ENCODE measurements at places on chromosomes 1 and 21.

DNA sequence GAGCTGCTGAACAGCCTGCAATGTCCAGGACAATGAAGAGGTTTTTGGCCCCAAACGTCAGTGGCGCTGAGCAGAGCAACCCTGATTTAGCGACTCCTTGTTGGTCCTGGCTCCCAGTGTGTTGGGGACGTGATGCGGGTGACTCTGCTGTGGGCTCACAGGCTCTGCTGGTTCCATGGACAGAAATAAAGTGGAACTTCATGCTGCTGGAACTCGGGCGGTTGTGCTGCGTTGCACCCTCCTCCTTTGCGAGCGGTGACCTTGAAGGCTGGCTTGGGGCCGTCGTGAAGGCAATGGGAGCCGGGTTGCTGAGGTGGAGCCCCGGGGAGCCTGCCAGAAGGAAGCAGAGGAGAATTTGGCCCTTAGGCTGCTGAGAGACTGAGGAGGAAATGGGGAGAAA lies 122.6 kb upstream of the C1orf174 start:
- no peak for DNase-seq

- no peak for DNase-seq
These were observed 64.7 kb downstream of the VPS26C start for GRCh38 chr21:37202221-37203110.

DNA sequence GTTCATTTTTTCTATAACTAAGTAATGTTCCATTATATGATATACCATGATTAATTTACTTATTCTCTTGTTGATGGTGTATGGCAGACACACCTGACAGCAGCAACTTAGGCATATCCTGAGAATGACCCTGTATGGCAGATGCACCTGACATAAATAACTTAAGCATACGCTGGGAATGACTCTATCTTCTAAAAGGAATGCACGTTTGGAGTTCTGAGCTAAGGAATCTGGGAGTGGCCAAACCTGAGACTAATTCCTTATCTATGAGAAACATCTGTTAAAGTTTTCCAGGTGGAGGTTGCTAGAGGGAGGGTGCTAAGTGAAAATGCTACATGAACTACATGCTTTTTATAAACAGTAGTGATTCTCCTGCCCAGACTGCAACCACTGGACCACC lies 96.7 kb upstream of the RGS18 start:
- DNase-seq = no peak

GRCh38 chr1:199075792-199076191 lies 437.0 kb downstream of the PTPRC start:
- DNase-seq = no peak

DNA sequence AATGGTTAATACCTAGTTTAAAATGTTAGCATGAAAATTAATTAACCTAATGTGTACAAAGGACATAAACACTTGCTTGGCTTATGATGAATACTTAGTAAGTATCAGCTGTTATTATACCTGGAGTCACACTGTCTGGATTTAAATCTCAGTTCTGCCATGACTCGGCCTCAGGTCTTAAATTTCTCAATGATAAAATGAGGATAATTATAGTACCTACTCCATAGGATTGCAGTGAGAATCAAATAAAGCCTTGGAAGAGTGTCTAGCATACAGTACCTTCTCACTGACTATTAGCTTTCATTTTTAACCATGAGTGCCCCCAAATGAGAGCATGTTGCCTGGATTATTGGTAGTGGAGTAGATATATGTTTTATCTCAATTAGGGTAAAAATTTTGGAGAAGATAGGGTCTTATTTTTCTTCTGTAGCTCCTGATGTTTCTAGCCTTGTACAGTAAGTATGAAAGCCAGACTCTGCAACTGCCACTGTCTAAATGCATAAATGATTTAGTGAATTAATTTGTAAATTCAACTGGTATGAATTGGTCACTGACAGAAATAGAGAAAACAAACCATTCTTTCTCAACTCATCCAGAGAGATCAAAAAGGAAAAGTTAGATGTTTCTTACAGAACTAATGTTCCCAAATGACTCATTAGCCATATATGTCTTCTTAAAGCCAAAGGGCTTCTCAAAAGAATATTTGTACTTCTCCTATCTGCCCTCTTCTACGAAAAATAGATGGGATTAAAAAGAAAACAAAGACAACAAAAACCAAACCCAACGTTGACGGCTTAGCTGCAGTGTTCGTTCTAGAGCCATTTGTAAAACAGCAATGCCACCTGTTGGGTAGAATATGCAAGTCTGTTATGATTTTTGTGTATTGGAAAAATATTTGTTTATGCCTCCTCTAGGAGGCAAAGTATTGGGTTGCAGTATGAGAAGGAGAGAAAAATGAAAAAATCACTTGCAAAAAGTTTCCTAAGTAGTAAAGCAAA lies 53.8 kb upstream of the MROH9 start:
- peak; percentile 17 for DNase-seq

DNA sequence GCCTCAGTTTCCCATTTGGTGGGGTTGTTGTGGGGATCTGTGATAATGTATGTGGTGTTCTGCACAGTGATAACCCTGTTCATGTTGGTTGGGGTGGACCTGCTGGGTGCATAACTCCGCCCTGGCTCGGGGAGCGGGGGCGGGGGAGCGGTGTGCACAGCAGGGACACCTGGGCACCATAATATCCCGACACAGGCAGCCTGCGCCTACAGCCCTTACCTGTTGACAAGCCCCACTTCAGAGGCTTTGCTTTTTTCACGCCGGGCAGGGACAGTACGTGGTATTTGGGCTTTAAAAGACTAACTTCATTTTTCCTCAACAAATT lies 48.0 kb upstream of the ACOT11 start:
- no peak for DNase-seq

- no peak for DNase-seq
These were observed 53.6 kb downstream of the UBE2T start for GRCh38 chr1:202288177-202288576.

DNA sequence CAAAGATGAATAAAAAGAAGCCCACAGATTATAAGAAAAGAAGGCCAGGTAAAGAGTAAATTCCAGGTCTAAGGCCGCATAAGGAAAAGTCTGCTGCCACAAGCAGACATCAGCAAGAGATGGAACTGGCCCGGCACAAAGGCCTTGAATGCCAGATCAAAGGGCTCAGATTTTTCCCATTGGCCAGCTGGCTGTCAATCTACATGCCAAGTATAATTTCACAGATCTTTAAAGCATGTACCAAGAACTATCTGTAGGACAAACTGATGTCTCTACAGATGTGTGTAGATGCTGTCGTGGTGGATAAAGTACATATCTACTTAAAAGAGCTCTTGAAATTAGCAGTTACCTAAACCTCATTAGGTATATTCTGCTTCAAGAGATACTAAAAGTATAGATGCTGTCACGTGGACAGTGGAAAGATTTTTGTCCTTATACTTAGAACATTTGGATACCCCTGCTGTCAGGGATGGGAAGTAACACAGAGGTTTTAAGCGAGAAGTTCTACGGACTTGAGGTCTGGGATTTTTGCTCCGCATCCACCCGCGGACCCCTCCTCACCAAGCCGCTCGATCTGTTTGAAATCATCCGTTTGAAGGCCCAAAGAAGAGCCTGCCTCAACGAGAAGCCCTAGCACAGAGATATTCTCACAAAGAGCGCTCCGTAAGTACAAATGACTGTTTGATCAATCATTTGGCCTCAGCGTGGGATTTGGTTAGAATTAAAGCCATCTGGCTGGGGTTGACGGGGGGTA lies 10.1 kb downstream of the GLIS1 start:
- no peak for DNase-seq

DNA sequence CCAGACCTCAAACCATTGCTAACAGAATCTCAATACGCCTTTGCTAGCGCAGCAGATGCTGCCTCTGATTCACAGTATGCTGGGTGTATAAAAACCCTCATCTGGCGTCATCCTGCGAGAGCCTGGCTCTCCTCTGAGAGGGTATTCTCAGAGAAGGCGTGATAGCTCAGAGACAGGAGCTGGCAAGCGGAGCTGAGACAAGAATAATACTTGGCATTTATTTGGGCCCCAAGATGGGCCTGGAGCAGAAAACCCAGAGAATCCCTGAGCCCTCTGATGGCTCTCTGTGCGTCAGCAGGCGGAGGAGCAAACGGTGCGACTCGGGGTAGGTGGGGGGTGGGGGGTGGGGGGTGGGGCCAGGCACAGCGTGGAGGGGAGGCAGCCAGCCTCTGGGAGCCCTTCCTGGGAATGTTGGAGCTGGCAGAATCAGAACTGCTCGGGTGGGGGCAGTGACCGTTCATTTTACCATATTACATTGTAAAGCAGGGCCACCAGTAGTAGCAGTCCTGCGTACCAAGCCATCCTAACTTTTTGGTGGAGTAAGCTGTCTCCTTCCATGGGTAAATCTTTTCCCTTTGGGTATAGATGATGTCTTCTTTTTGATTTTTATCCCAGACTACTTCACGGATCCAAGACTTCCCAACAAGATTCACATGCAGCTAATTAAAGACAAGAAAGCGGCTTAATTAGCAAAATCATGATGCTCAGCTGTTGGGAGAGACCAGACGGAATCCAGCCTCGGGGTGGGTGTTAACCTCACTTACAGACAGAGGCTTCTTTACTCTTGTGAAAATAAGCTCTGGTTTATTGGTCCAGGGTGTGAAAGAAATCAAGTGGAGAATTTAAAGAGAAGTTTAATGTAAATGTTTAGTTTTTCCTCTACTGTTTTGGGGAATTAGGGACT lies 7.1 kb downstream of the RIIAD1 start:
- peak; percentile 57 for DNase-seq

- DNase-seq = no peak
These were observed 270.2 kb downstream of the DISC1 start for GRCh38 chr1:231896806-231897205.

- no peak for DNase-seq
These were observed 430.4 kb upstream of the CHRM3 start for GRCh38 chr1:238955934-238956333.

- DNase-seq = peak; percentile 54
These were observed 592 bp downstream of the AGRN start for GRCh38 chr1:1020415-1021009.

All from GM03348 (cell line).